ENCODE measurements at places on chromosomes 16 and 17. TPM values are rescaled to one million over a fixed set of nuclear protein-coding genes. Genes with fewer than 3 reads are reported as not detected.

Gene PLXDC1
- total RNA-seq: 0.22 TPM

Gene MC1R
- total RNA-seq: 6.5 TPM

Gene FZD2
- total RNA-seq: 26.6 TPM

Gene PIGQ
- 35.1 TPM for total RNA-seq

Gene GINS3
- 24.2 TPM for total RNA-seq

Gene MT1A
- 20.6 TPM for total RNA-seq

Gene BIRC5
- 109 TPM for total RNA-seq

Gene CYBA
- total RNA-seq: 281 TPM

Gene HCFC1R1
- 219 TPM for total RNA-seq

Gene ACSM2A
- total RNA-seq: not detected

Gene KLHL10
- total RNA-seq: not detected

Gene NT5C3B
- 110 TPM for total RNA-seq

Gene CD79B
- total RNA-seq: not detected

Gene ITGB4
- 77.6 TPM for total RNA-seq

All from A549 treated with GW870086 at 1 μM for 4 hours (cell line).